ENCODE measurements at places on chromosomes 12 and 14.
A peak's percentile ranks its signal among the peaks of the same experiment; 100 is the strongest.

GRCh38 chr12:121801595-121802484 lies 2.0 kb upstream of the SETD1B start:
- DNase-seq, result peak; percentile 74

DNA sequence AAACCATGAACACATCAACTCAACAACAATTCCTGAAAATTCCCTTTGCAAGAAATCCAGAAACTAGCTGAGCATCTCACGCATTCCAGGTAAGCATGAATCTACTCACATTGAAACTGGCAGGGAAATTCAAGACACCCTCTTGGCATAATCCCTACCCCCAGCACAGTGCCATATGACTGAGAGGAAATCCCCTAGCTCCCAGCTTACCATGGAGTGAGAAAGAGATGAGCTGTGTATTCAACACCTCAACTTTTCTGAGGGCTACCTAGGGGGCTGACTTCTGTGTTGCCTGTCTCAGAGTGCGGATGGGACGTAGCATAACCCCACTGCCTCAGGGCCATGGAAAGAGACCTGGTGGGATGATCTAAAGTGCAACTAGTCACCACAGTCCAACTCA lies 37.7 kb upstream of the GPR132 start:
- no peak for DNase-seq

- peak; percentile 65 for DNase-seq
Observed at GRCh38 chr12:98909746-98910145, 264.7 kb downstream of the APAF1 start.

DNA sequence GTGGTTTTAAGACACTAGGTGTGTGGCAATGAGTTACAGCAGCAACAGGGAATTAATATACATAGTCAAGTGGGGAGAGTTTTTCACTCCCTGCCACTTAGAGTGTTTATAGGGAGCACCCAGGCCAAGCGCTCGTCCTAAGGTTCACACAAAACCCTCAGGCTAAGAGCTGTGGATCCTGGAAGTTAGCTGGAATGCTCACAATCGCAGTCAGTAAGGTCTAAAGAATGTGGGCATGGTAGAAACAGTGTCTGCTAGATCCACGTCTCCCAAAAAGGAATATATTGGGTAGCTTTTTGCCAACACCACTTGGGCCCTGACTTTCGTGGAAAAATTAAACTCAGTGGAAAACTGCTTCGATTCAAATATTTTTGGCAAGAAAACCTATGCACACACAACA lies 36.6 kb downstream of the STAB2 start:
- DNase-seq, result no peak

GRCh38 chr12:99959549-99960170 lies 25.1 kb downstream of the ANKS1B start:
- DNase-seq, result no peak

- no peak for DNase-seq
Observed at GRCh38 chr14:101442451-101442850, 118.8 kb upstream of the DIO3 start.

DNA sequence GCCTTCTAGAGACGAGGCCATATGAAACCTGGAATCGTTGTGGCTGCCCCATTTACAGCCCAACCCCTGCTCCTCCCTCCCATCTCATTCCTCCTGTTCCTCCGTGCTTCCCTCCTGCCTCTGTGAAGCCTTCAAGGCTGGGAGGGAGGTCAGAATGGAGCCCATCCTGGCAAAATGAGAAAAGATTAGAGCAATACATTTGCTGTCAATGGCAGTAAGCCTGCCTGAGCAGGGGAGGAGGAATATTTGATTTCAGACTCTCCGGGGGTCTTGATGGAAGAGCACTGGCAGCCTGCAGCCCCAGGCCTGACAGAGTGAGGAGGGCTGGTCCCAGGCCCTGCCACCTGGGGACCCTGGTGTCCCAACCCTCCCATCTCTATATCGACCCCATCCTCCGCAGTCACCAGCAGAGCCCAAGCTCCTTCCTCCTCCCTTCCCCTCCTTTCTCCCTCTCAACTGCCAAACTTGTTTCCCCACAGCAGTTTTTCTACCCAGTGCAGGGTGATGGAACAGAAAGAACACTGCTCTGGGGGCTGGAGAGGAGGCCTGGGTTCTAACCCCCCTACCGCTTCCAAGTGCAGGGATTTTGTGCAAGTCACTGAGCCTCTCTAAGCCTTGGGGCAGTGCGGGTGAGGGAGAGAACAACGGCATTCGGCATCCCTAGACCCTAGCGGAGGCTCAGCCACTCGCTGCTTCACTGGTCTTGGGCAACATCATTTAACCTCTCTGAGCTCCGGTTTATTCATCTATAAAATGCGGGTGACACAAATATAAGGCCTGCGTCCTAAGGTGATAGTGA lies 16.0 kb upstream of the RACGAP1 start:
- no peak for DNase-seq

- no peak for DNase-seq
Observed at GRCh38 chr12:39401459-39401858, 41.5 kb downstream of the KIF21A start.

DNA sequence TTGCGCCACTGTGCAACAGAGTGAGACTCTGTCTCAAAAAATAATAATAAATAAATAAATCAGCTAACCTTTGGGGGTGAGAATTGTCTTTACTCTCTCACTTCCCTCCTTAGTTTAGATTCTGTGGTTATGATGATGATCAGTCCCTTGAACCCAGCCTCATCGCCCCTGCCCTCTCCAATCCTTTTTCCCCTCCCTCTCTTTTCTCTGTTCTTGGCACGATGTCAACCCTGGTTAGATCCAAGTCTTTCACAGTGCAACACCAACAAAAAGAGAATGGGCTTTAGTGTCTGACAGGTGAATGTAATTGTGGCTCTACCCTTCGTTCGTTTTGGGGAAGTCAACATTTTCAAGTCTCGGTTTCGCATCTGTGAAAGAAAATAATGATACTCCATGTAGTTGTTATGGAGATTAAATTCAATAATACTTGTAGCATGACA lies 59.0 kb downstream of the NTN4 start:
- no peak for DNase-seq

DNA sequence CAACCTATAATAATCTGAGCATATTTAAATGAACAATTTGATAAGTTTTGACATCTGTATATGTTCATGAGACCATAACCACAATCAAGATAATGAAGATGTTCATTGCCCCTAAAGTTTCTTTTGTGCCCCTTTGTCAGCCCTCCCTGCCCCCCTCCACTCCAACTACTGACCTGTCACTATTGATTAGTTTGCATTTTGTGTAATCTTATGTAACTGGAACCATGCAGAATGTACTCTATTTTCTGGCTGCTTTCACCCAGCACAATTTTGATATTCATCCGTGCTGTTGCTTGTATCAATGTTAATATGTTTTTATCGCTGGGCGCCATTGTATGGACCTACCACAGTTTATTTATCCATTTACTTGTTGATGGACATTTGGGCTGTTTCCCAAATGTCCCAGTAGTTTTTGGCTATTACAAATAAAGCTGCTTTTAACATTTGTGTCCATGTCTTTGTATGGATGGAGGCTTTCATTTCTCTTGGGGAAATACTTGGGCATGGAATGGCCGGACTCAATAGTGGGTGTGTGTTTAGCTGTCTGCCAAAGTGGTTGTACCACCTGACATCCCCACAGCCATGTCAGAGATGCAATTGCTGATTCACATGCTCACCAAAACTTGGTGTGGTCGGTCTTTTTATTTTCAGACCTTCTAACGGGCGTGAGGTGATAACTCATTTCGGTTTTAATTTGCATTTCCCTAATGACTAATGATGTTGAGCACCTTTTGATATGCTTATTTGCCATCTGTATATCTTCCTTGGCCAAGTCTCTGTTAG lies 38.9 kb downstream of the EML1 start:
- DNase-seq, result no peak

GRCh38 chr14:20350860-20351259 lies 7.4 kb downstream of the PARP2 start:
- no peak for DNase-seq

DNA sequence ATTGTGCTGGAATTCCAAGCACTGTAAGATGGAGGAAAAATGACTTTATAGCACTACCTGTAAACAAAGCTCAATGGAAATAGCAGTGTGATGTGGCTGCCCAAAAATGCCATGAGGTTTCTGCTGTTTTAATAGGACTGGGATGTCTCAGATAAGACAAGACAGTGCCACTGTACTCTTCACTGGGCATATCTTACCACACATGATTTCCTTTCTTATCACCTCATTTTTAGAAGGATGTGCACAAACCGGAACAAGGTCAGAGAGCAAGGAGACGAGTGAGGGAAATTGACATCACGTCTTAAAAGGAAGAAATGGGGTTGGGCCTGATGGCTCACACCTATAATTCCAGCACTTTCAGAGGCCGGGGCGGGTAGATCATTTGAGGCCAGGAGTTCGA lies 38.4 kb upstream of the FGD4 start:
- DNase-seq, result no peak

- no peak for DNase-seq
Observed at GRCh38 chr14:58912287-58912686, 274.5 kb downstream of the DACT1 start.

DNA sequence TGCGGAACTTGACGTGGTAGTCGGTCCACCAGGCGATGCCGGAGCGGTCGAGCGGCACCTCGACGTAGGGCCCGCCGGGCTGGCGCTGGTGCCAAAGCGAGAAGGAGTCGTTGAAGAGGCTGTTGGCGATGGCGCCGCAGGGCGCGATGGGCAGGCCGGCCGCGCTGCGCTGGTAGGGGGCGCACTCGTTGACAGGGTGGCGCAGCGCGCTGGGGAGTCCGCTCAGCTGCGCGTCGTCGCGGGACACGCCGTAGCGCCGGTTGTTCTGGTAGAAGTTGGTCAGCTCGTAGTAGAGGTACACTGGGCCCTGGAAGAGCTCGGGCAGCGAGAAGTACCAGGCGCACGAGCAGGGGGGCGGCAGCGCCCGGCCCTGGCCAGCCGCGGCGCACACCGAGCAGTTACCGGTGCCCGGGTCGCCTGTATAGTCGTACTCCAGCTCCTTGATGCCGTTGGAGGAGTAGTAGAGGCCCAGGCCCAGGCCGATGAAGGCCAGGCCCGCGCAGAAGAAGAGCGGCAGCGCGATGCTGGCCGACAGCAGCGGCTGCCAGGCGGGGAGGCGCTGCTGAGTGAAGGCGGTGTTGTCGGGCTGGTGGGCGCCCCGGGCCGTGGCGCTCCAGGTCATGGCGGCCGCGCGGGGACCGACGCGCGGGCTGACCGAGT lies 482 bp downstream of the TMEM30B start:
- peak; percentile 74 for DNase-seq

DNA sequence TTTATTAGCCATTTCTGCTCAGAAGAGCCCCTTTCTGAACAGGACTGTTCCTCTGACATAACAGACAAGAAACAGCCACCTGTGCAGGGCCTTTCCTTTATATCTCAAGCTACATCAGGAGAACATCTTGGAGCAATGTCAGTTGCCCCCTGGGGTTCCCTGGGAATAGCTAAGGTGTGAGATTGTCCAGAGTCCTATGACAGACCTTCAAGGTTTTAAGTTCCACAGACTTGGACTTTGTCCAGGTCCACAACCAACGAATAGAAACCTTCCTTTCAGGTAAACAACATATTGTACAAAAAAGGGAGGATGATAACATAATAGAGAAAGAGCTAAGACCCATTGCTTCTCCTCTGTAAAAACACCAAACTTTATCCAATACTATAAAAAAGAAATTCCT lies 2.9 kb downstream of the IL23A start:
- DNase-seq, result no peak

DNA sequence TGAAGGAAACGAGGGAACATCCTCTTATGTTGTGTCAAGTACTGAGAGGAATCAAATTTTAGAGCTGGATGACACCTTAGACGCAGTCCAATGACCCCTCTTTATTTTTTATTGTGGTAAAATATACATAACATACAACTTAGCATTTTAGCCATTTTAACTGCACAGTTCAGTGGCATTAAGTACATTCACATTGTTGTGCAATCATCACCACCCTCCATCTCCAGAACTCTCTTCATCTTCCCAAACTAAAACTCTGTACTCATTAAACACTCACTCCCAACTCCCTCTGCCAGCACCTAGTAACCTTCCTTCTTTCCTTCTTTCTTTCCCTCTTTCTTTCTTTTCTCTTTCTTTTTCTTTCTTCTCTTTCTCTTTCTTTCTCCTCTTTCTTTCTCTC lies 97.2 kb upstream of the SLC24A4 start:
- no peak for DNase-seq

- DNase-seq, result no peak
Observed at GRCh38 chr12:114936148-114937079, 252.4 kb upstream of the TBX3 start.

DNA sequence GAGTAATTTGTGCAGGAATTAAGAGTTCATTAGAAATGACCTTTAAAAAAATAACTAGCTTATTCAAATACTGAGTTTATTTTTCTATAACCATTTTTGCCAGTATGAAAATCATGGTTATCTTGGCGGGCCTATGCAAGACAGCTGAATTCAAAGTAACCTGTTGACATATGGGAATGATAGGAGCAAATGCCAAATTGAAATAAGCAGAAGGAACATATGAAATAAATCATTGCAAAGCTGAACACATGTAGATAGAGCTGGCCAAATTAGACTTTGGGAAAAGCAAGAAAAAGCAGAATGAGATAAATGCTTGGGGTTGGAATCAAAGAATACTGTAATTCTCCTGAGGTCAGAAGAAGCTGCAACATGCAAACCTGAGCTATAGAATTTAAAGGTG lies 372.5 kb downstream of the ADAMTS20 start:
- DNase-seq, result no peak

DNA sequence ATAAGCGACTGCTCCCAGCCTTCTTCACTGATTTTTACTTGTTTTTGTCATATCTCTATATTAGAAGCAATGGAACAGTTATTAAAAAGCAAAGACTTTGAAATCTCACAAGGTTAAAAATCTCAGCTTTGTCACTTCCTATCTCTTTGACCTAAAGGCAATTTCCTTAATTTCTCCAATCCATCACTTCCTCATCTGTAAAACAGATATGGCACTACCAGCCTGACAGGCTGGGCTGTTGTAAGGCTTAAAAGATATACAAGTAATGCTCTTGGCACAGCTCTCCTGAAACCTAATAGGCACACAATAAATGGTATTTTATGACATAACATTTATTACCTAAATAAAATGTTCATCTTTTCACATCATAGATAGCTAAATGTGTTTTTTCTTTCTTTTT lies 25.6 kb downstream of the ATXN2 start:
- DNase-seq, result no peak

DNA sequence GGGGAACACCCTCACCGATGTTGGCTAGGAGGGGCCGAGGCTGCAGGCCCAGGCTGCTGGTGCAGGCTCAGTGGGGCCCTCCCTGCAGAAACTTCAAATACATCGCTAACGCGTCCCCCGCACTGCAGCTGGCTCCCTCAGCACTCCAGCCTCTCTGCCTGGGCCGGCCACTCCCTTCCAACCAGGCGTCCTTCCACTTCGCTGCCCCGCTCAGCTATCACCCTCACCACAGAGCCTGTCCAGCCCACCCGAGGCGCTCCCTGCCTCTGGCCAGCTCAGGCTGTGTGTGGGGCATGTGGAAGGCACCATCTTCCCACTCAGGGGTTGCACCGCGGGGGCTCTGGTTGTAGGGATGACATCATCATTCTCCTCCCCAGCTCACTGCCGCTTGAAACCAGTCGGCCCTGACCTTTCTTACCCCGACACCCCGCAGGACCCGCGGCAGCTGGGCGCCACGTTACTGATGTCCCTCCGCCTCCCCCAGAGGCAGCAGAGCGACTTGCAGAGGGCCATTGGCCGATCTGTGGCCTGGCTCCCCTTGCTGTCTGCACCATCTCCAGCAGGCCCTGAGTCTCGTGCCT lies 199.9 kb upstream of the RTL1 start:
- peak; percentile 46 for DNase-seq
